ENCODE measurements at places on chromosomes 3 and 15. TPM values are rescaled to one million over a fixed set of nuclear protein-coding genes. Genes with fewer than 3 reads are reported as not detected.
A peak's percentile ranks its signal among the peaks of the same experiment; 100 is the strongest.

MASP1 gene
- total RNA-seq, result not detected

GRCh38 chr3:23071758-23072157, 131.4 kb upstream of the UBE2E2 start:
- peak; percentile 78 for DNase-seq

KBTBD12 gene
- 0.24 TPM for total RNA-seq

SLC28A2 gene
- total RNA-seq, result not detected

DNA sequence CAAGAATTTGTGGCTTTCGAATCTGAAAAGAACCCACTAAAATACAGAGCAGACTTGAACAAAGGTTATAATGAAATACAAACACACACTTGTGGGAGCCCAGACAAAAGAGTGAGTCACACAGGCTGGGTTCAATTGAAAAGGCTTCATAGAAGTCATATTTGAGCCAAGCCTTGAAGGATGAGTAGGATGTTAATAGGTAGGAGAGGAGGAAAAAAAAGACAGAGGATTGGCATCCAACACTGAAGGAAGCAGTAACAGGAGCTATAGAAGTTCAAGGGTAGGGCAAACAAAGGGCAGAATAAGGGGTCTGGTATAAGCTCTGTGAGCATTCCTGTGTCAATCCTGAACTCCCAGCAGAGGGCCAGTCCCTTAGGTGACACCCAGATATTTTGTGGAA, 325.4 kb downstream of the FOXP1 start:
- DNase-seq, result no peak

OCA2 gene
- 0.12 TPM for total RNA-seq

DNA sequence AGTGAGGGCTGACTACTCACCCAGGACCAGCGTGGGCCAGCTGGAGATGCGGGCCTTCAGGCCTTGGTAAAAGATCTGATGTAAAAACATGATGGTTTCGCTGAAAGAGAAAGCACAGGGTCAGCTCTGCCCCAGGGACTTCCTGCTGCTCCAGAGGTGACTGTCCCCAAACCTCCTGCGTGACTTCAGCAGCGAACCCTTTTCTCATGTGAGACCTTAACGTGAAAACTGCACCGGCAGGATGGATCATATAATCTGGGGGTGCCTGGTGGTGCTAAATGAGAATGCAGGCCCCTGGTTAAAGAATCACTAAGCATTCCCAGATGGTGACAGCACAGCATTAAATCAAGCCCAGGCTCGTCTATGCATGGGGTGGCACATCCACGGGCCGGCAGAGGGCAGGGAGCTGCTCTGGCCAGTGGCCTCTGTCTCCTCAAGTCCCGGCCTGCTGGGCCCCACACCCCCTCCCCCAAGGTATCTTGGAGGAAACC, 55.4 kb downstream of the RASGRF1 start:
- DNase-seq, result no peak

DNA sequence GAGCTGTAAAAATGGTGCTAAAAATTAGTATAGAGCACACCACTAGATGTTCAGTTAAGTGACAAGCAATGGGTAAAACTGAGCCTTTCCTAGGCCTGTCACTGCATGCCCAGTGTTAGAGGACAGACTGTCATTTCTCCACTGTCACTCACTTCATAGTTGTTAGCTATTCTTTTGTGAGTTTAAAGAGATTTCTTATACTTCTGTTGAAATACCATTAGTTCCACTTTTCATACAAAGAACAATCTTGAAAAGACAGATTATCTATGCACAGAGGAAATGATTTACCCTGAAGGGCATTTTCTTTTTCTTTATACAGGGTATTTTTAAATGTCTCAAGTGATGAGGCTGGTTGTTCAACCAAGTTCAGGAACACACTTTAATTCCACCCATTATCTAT, 28.3 kb upstream of the CHMP2B start:
- no peak for DNase-seq

GRCh38 chr3:59313365-59313764, 263.5 kb upstream of the CFAP20DC start:
- no peak for DNase-seq

OR5K2 gene
- total RNA-seq, result not detected

DNA sequence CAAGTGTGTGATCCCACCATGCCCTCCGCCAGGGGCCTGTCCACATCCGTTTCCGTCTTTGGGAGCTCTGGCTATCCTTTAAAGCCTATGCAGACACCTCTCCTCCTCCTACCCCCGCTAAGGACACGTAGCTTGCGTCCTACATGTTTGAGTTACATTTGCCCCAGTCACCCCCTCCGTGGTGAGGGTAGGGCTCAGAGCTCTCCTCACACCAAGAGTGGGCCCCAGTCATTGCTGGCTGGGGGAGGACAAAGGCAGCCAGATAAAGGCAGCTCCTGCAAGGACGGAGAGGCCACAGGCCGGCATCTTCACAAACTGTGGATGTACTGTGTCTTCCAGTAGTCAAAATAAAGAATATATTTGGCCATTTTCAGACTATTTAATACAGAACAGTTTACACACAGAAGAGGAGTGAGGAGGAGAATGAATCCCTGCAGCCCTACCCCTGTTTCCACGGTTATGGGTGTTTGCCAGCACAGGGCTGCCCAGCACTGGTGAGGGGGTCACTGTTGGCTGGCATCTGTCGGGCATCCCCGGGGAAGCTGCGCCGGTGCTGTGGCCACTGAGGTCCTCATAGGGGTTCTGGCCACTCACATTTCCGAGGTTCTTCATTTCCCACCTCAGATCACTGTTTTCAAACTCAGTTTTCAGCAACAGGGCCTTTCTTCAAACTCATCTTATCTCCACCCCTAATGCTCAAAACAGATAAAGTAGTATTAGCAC, 118.7 kb downstream of the CHRNA7 start:
- no peak for DNase-seq

GRCh38 chr15:36108541-36108940, 470.9 kb upstream of the CDIN1 start:
- no peak for DNase-seq

DNA sequence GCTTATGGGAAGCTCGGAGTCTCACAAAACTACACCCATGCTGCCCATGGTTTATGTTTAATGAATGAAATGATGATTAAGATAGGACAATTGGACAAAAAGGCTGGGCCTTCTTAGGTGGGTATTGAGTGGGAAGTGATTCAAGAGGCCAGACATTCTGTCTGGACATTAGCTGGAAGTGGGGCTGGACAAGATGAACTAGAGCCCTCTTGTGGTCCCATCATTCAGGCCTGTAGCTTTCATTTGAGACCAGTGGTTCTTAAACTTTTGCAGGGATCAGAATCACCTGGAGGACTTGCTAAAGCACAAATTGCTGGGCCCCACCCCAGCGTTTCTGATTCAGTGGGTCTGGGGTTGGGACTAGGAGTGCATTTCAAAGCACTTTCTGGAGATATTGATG, 290.4 kb upstream of the CTDSPL start:
- no peak for DNase-seq

EXD1 gene
- total RNA-seq, result not detected

- DNase-seq, result no peak
Measured at GRCh38 chr3:184767377-184767776, 44.6 kb upstream of the VPS8 start.

TUSC7 gene
- not detected for total RNA-seq

- DNase-seq, result peak; percentile 82
Measured at GRCh38 chr15:89740137-89740536, 10.9 kb downstream of the MESP1 start.

DNA sequence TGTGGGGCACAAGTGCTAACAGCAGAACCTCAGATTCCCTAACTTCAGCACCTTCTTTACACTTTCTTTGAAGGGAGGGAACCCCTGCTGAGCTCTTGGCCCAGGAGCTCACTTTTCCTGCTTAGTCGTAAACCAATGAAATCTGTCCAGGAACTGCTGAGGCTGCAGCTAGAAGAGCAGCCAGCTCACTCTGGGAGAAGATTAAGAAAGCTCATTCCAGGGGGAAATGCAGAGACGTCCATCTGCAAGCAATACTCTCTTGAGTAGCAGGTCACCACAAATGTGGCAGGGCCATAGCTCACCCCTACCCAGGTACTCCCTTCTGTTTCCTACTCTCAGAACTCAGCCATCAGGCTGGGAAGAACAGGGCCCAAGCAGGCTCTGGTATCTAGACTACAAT, 103.3 kb downstream of the WDR76 start:
- DNase-seq, result no peak

SI gene
- not detected for total RNA-seq

ITGA11 gene
- not detected for total RNA-seq

AMIGO3 gene
- not detected for total RNA-seq

PARP15 gene
- 172 TPM for total RNA-seq

DNA sequence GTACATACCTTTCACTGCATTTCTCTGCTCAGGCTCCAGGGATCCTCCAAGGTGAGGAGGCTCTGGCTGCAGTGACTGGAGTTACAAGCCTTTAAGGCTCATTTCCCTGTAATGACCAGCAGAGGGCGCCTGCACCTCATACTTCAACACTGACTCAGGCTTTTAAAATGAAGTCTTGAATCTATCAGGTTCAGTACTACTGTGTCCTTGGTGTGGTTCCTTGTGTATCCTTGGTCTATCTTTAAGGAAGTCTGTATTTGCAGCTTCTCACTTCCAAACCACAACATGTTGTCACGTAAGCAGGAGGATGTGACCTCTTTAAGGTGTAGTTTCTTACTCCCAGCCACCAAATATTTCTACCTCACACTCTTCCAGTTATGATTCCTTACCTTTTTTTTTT, 122.5 kb upstream of the ZBED2 start:
- peak; percentile 80 for DNase-seq

Data from B cell (primary cell).